ENCODE measurements at places on chromosomes 13 and 19. TPM values are rescaled to one million over a fixed set of nuclear protein-coding genes. Genes with fewer than 3 reads are reported as not detected.

The ZNF226 gene
- 21.1 TPM for total RNA-seq

The HIPK4 gene
- total RNA-seq, result 0.18 TPM

The CFAP97D2 gene
- total RNA-seq, result not detected

The ODAD3 gene
- 0.28 TPM for total RNA-seq

The FRY gene
- 28.7 TPM for total RNA-seq

The CDC42EP5 gene
- total RNA-seq, result 16.1 TPM

The FLT1 gene
- 10.1 TPM for total RNA-seq

The HSD17B14 gene
- total RNA-seq, result 6.8 TPM

The ZNF446 gene
- 8.1 TPM for total RNA-seq

The C19orf67 gene
- not detected for total RNA-seq

The PDE4C gene
- total RNA-seq, result 0.57 TPM
